Epithelial cell of proximal tubule (primary cell): ENCODE measurements at places on chromosomes 2 and 18.

DNA sequence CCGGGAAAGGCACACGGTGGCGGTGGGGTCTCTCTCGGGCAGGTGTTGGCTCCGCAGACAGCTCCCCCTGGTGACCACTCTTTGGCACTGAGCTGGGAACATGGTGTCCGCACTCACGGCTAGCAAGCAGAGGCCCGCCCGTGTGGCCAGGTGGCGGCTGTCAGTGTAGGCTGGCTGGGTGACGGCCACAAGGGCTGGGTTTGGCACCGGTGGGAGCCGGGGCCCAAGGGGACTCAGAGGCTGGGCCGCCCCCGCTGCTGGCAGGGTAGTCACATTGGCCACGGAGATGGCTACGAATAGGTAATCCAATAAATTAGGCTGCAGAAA lies 1071.7 kb downstream of the RPIA start:
- DNase-seq = no peak

DNA sequence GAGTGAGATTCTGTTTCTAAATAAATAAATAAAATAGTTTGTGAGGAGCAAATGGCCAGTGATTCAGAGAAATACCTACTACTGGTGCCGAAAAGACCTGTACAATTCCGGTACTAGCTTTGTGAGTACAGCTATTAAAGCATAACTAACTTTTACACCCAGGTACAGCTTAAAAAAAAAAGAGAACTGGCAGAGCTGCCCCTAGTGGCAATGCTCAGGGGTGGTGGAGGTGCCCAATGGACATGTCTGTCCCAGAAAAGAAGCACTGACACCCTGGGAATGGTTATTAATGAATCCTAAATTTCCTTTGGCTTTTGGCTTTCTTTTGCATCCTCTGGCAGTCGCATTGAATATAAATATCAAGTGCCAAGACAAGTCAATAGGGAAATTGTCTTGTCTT lies 87.0 kb downstream of the LIPG start:
- DNase-seq = no peak

GRCh38 chr2:177064422-177064821 lies 148.2 kb upstream of the HNRNPA3 start:
- DNase-seq = peak; percentile 7

DNA sequence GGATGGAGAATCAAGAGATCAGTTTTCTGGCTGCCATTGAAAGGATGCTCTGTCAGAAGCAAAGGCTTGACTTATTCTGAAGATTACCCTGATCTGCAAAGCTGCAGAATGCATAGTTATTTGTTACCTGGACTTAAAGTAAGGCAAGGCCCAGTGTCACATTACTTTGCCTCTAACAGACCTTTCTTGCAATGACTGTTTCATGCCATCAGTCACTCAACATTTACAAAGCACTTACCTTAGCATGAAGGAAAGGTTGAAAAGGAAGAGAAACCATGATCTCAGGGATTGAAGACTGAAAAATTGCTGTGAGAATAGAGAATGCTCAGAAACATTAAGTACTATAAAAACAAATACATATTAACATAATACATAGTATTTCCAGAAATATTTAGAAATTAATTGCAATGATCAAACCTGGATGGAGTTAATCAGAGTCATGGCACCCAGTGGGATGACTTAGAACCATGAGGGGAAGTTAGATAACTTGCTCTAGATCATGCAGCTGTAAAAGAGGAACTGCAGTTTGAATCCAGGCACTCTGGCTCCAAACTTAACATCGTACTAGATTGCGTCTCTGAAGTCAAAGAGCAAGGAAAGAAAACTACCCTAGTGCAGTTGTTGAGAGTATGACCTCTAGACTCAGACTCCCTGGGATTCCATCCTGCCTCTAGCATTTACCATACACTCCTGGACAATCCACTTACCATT lies 26.5 kb upstream of the FAM117B start:
- DNase-seq = no peak

DNA sequence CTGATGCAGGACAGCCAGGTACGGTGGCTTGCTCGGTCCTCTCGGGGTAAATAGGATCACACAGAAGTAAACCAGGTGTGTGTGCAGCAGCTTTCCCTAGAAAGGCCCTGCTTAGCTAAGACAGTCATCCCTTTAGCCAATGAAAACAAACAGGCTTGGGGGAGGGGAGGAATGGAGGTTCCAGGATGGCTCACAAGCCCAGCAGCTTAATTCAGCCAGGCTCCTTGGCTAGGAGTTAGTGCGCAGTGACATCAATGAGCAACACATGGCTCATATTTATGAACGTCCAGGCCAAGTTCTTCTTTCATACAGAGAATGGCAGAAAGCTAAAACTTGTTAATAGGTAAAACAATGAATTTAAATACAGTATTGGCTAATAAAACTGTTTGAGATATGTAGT lies 10.2 kb downstream of the IAH1 start:
- DNase-seq = no peak

GRCh38 chr2:64259312-64259711 lies 115.1 kb upstream of the PELI1 start:
- DNase-seq = no peak

GRCh38 chr2:136257893-136258292 lies 139.9 kb upstream of the CXCR4 start:
- DNase-seq = no peak

DNA sequence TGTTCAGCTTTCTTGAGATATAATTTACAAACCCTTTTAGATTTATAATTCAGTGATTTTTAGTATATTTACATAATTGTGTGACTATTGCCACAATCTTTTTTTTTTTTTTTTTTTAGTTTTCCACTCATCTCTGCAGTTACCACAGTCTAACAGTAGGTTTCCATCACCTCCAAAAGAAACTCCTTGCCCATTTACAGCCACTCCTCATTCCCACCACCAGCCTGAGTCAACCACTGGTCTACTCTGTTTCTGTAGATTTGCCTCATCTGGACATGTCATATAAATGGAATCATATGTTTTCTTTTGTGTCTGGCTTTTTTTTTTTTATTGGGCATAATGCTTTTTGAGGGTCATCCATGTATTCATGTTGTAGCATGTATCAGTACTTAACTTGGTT lies 16.1 kb downstream of the MTX2 start:
- DNase-seq = no peak

DNA sequence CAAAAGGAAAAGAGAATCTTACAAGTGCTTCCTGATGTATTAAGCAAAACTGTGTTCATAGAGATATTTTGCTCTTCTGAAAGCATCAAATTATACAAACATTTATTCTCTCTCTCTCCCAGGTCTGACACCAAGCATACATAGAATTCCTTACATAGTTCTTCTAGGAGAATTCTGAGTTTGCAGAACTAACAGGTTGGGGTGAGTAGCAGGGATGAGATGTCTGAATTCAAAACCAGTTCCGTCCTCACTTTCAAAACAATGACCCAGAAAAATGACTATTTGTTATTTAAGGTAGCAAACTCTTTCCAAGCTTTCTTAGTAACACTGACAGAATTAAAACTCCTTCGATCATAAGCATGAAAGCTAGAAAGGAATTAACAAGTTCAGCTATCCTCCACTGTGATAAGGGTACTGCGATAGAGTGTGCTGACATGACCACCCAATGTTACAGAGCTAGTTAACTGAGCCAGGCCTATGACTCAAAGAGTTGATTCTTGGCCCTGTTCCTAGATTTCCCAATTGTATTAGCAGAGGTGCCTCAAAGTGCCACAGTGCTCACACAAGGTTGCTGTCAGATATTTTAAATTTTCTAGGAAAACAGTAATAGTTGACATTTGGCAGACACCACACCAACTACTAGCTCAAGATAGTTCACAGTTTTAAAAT lies 85.8 kb upstream of the SETBP1 start:
- no peak for DNase-seq

DNA sequence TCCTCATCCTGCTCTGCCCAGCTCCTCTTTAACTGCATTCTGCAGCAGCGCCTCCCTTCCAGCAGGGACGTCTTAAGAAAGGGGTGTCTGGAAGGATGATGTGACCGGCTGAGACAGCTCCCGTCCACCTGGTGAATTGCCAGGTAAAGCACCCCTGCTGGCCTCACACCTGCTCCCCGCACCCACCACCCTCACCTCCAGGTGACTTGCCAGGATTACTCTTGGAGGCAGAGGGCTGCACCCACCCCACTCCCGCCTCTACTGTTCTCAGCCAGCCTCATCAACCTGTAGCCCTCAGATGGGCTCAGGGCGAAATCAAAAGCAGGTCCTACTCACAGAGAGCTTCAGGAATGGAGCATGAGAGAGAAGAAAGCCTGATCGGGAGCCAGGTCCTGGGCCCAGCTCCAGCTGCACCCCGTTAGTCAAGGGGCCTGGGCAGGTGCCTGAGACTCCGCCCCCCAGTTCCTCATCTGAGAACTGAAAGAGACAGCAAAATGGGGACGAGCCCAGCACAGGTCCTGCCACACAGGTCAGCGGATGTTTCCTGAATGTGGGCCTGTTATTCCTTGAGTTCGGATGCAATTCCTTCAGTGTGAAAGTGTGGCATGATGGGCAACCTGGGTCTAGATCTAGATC lies 5.6 kb downstream of the ADRA2B start:
- no peak for DNase-seq

- DNase-seq = peak; percentile 47
Observed at GRCh38 chr2:201358684-201359083, 1.5 kb upstream of the FLACC1 start.

- no peak for DNase-seq
Observed at GRCh38 chr18:39845106-39845505, 2109.9 kb upstream of the PIK3C3 start.

- DNase-seq = no peak
Observed at GRCh38 chr2:32358111-32358482, 1.3 kb downstream of the BIRC6 start.

DNA sequence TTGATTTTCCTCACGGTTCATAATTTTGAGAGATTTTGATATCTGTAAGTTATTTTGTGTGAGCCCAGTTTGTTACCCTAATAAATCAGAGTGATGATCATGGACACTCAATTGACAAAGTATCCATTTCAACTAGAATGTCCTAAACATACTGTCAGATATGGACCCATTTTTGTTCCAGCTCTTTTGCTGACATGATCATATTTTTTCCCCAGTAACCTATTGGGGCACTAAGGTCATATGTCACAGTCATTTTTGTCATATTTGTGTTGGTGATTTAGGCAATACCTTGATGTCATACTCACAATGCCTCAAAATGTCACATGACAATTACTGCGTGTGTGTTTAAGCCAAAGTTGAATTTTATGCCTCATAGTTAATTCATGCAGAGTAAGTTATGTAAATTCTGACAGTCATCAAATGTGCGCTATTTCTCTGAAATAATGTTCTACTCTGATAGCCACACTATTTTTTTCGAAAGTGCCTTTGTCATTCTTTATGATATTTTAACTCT lies 218.7 kb downstream of the ARHGAP15 start:
- no peak for DNase-seq
